ENCODE measurements at places on chromosomes 6 and 20.
A peak's percentile ranks its signal among the peaks of the same experiment; 100 is the strongest.

- no peak for DNase-seq
Observed at GRCh38 chr6:17388365-17388764, 5.0 kb upstream of the CAP2 start.

- DNase-seq, result no peak
Observed at GRCh38 chr6:37698264-37699137, 818 bp upstream of the MDGA1 start.

DNA sequence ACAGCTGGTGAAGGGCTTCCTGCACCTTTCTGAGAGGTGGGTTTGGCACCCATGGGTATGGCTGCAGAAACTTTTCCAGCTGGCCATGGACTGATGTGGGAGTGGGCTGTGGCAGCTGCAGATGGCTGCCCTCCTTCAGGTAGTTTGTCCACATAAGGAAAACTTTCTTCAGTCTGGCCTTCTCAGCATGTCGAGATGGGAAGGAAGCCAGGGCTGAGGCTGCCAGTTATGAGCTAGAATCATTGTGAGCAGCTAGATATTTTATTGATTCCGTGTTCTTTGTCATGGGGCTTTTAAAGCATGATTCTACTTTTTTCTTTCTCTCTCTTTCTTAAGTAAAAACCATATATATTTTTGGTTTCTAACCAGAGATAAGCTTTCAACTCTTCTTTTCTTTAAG, 16.6 kb downstream of the NKX2-4 start:
- DNase-seq, result no peak

- DNase-seq, result peak; percentile 90
Observed at GRCh38 chr20:34190679-34191090, 50.5 kb upstream of the ASIP start.

DNA sequence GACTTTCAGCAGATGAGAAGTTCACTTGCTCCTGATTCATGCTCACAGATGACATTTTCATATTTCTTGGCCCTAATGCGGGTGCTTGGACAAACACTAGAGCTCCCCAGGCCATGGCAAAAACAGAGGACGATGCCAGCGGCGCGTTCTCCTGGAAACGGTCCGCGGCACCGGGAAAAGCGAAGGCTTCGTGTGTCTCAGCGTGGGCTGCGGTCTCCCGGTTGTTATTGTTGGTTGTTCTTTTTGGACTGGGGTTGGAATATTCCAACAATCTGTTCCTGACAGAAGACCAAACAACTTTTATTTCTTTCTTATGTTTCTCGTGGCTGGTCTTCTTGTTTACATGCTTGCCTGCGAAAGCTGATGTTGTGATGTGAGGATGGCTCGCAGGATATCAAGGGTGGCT, 46.8 kb upstream of the NEDD9 start:
- peak; percentile 16 for DNase-seq

DNA sequence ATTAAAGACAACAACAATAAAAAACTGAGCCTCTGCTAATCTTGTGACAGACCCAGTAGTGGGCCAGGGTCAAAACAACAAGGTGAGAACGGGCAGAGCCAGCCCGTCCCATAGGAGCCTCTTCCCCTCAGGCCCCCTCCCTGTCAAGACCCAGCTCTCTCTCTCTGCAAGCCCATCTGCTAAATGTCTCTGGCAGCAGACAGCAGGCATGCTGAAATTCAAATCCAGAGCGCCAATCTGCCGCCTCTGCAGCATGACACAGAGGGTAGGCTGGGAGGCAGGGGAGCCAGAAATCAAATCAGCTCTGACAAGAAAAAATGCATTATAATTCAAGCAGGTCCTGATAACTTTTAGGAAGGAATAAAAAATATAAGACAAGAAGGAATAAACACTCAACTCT, 26.3 kb downstream of the METTL24 start:
- DNase-seq, result no peak

GRCh38 chr6:20640181-20640580, 105.9 kb downstream of the CDKAL1 start:
- DNase-seq, result no peak

- DNase-seq, result no peak
Observed at GRCh38 chr6:114119056-114119455, 148.1 kb upstream of the HDAC2 start.
